ENCODE measurements at places on chromosomes 2 and 18. TPM values are rescaled to one million over a fixed set of nuclear protein-coding genes. Genes with fewer than 3 reads are reported as not detected.

GRCh38 chr18:67432806-67433205 is 83.7 kb downstream of the DSEL start:
- no peak for DNase-seq

GRCh38 chr2:8252997-8253694 is 428.7 kb upstream of the ID2 start:
- no peak for DNase-seq

DNA sequence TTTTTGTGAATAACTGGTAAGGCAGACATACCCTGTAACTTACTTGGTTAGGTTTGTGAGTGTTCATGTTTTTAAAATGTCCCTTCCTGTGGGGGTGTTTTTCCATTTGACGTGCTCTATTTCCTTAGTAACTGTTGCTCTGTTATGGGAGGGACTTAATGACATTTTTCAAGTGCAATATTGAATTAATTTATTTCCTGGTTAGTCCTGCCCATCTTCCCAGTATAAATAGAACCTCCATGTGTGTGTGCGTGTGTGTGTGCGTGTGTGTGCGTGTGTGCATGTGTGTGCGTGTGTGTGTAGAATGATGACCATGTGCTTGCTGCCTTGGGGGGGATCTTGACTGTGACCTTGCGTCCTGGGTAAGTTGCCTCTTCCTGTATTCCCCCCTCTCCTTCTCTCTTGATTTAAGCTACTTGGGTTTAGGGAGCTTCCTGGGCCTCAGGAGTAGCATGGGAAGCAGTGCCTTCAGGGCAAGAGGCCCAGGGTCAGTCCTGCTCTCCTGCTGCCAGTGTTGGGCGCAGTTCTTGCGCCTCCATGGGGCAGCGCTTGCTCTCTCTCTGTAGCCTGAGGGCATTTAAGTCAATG is 163.9 kb downstream of the LDLRAD4 start:
- DNase-seq, result peak; percentile 58

DNA sequence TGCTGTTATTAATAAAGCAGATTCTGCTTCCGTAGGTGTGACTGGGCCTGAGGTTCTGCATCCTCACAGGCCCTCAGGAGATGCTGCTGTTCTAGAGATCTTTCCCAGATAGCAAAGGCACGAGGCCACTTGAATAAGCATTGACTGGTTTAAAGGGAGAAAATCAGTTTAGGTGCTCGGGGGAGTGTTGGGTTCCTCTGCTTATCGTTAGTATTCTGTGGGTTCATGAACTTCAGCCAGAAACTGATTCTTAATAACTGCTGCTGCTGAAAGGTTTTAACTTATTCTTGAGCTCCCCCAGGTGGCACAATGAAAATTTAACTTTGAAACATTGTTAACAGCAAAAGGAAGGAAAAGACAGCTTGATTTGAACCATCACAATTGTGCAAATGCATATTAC is 56.9 kb downstream of the ITGA6 start:
- DNase-seq, result no peak

GRCh38 chr2:161096336-161096735 is 63.9 kb upstream of the TANK start:
- no peak for DNase-seq

GRCh38 chr2:20611077-20611843 is 39.6 kb downstream of the HS1BP3 start:
- no peak for DNase-seq

DNA sequence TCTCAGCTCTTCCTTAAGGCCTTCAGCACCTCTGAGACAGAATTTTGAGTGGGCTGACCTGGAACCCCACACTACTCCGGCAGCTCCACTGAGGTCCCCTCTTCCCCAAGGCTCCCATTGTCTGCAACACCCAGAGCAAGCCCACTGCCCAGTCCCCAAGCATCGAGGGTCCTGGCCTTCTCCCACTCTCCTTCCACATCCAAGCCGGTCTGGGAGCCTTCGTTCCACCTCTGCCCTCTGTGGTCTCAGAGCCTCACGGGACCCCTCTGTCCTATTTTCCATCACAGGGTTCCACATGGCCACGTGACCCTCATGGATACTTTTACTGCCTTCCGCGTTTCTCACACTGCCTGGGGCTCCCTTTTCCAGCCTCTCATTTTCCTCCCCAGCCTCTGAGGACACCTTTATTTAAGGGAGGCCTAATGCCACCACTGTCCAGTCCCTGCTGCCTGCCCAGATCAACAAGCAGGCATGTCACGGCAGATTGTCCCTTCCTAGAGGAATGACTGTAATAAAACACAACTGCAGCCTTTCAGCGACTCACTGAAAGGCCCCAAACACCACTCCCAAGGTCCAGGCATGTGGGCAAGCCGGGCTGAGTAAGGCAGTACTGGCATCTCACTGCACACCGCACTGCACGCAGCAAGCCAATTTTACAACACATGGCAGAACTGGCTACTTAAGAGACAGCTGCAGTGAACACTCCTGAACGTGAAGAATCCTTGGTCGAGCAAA is 7.9 kb upstream of the SALL3 start:
- DNase-seq, result no peak

DNA sequence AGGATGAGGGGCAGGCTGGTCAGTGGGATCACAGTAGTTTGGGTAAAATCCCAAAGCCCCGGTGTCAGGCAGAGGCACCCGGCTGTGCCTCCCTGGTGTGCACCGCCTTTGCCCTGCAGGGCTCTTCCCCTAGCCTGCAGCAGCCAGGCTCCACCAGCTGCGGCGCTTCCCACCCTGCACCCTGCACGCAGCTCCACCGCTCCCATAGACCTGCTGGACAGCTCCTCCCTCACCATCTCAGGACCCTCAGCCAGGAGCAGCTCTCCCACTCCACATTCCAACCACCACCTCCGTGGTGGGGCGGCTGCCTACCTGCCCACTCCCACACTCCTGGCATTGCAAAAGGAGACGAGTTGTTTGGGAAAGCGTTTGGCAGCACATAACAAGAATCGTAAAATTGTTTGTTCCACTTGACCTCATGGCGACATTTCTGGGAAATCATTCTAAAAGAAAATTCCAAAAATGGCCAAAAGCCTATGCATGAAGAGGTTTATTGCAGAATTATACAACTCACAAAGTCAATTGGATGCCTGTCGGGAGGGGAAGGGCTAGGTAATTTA is 287.4 kb upstream of the HDAC4 start:
- peak; percentile 49 for DNase-seq

DNA sequence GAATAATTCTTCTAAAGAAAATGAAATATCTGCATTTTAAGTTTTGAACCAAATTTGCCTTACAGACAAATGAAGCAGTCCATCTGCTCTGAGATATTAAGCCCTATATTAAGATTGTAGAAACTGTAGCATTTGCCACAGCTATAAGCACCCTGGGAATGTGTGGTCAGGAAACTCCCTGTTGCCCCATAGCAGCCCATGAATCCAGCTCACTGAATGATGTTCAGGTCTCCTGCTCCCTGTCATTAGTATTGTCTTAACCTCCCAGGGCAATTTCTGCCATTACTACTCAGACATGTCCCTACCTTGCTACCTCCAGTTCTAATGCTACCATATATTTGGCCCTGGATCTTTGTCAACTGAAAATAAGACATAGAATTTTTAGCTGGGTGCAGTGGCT is 41.1 kb downstream of the CDK15 start:
- no peak for DNase-seq

GRCh38 chr2:120177973-120178372 is 45.2 kb downstream of the TMEM185B start:
- no peak for DNase-seq

GRCh38 chr2:53509831-53510388 is 257.7 kb upstream of the CHAC2 start:
- no peak for DNase-seq

DNA sequence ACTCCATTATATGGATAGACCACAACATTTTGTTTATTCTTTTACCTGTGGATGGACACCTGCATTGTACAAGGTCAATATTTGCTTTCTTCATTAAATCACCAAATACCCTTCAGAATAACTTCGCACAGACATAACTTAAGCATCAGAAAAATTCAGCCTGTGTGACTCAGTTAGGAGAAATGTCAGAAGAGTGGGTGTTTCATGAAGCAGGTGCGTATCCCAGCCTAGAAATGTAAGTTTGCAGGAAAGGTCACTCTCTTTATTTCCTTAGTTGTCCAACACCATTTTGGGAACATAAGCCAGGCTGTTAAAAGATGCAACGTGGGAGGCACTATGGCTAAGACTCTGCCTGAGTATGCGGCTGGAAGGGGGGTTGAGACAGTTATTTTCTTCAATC is 48.6 kb upstream of the FHL2 start:
- no peak for DNase-seq

GRCh38 chr18:71878226-71878625 is 665.9 kb downstream of the CBLN2 start:
- DNase-seq, result no peak

DNA sequence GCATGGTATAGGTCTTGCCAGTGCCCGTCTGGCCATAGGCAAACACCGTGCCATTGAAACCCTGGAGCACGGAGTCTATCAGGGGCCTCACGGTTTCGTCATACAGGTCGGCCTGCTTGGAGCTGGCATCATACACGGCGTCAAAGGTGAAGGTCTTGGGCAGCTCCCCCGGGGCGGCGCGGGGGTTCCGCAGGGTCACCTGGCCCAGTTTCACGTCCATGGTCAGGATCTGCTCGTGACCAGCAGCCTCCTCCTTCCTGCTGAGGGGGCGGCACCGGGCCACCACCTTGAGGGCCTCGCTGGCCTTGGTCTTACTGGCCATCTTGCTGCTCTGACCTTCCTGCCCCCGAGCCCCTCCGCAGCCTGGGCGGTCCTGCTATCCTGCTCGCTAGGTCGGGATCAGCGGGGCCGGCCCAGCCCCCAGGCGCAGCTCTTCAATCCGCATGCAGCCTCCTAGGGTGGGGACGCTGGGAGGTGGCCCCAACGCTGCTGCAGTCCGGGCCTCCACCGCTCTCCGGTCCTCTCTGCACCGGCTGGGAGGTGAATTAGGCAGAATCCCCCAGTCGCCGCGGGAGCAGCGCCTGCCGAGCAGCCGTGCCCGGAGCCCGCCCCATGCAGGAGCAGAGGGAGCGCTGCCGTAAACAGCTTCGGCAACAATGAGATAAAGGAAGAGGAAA is 563 bp downstream of the KIF3C start:
- DNase-seq, result no peak

The ABCG5 gene
- 0.76 TPM for polyA plus RNA-seq

The STPG4 gene
- polyA plus RNA-seq, result not detected

The ING5 gene
- polyA plus RNA-seq, result 55.8 TPM

The SFT2D3 gene
- polyA plus RNA-seq, result not detected

The TUBA3D gene
- 1.3 TPM for polyA plus RNA-seq

The GALR1 gene
- 0.19 TPM for polyA plus RNA-seq

The TUBA3E gene
- not detected for polyA plus RNA-seq

The NLRC4 gene
- polyA plus RNA-seq, result 0.96 TPM
